ENCODE measurements at places on chromosomes 5 and 9. TPM values are rescaled to one million over a fixed set of nuclear protein-coding genes. Genes with fewer than 3 reads are reported as not detected.

- no peak overlapping the region for H3K4me3 ChIP-seq
- no peaks in the 10 kb centered on the region for H3K4me1 ChIP-seq
- no peaks in the 10 kb centered on the region for H3K36me3 ChIP-seq
- no peak for DNase-seq
Measured at GRCh38 chr9:21160178-21160577, 6.3 kb downstream of the IFNA21 start.

- no peak for DNase-seq
- H3K27me3 ChIP-seq: no peaks in the 10 kb centered on the region
- H3K4me3 ChIP-seq: no peak overlapping the region
- H3K4me1 ChIP-seq: no peaks in the 10 kb centered on the region
- no peaks in the 10 kb centered on the region for H3K36me3 ChIP-seq
Measured at GRCh38 chr5:31106691-31107090, 86.8 kb upstream of the CDH6 start.

The RFESD gene
- 4.3 TPM for total RNA-seq

GRCh38 chr9:78097541-78097940, 65.9 kb upstream of the GNAQ start:
- no peak overlapping the region for H3K27ac ChIP-seq
- no peak overlapping the region for H3K4me3 ChIP-seq
- H3K36me3 ChIP-seq: no peaks in the 10 kb centered on the region
- no peaks in the 10 kb centered on the region for H3K4me1 ChIP-seq
- no peaks in the 10 kb centered on the region for H3K27me3 ChIP-seq

GRCh38 chr9:105157171-105157583, 87.3 kb upstream of the SLC44A1 start:
- H3K36me3 ChIP-seq: no peaks in the 10 kb centered on the region
- no peak overlapping the region for H3K27ac ChIP-seq
- H3K27me3 ChIP-seq: no peaks in the 10 kb centered on the region
- H3K4me1 ChIP-seq: peaks cover 13% of the 10 kb centered on the region

DNA sequence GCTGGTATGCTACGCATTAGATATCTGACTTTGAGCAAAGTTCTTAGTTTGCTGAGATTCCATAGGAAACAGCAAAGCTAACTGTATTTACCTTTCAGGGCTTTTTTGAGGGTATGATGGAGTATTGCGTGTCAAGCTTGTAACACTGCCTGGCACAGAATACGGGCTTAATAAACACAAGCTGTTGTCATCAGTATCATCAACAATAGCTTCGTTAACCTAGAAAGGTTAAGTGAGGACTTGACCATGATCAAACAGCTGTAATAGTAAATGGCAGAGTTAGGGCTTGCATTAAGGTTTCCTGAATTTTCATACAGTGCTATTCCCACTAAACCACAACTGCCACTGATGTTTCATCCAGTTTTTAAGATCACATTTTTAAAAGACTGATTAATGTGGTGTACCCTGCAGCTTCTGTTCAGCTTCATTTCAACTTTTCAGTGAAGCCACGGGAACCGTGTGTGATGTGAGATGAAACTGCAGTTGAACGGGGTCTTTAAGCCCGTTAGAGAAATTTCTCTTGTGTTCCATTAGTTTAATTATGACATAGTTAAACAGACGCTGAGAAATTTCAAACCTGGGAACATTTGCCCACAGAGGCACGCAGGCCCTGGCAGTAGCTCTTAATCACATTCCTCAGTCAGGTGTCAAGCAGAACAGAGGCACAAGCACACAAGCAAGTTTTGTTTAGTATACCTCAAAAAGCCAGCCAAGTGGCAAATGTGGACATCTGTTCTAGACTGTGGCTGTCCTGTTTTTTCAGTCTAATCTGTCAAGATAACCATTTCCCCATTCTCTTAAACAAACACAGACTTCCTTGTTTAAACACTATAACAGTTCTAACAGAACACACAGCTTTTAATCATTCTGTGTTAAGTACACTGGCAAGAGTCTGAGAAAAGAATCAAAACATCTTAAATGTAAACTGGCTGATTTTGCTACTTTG, 147.1 kb downstream of the ZNF608 start:
- H3K4me1 ChIP-seq: peaks cover 19% of the 10 kb centered on the region
- DNase-seq: no peak
- H3K4me3 ChIP-seq: no peak overlapping the region
- H3K27ac ChIP-seq: no peak overlapping the region
- no peaks in the 10 kb centered on the region for H3K36me3 ChIP-seq

DNA sequence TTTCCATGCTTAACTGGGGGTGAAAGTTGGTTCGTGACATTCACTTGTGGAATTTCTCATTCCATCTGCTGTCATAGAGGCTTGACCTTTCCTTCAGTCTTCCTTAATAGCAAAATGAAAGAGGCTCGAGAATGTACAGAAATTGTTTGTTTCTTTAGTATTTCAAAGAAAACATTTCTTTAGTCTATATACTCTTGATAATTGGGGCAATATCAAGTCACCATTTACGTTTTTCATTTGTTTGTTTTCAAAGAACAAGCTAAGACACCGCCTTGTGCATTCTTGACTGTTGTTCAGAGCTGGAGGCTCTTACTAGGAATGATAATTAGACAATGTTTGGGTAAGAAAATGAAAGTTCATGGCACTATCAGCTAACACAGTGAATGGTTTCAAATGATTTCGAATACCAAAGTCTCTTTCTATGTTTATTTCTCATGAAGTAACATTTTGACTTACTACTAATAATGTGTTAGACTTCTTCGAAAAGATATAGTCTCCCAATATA, 835.4 kb downstream of the SEMA5A start:
- H3K4me1 ChIP-seq: no peaks in the 10 kb centered on the region
- no peaks in the 10 kb centered on the region for H3K27me3 ChIP-seq
- H3K36me3 ChIP-seq: no peaks in the 10 kb centered on the region
- H3K4me3 ChIP-seq: no peak overlapping the region

DNA sequence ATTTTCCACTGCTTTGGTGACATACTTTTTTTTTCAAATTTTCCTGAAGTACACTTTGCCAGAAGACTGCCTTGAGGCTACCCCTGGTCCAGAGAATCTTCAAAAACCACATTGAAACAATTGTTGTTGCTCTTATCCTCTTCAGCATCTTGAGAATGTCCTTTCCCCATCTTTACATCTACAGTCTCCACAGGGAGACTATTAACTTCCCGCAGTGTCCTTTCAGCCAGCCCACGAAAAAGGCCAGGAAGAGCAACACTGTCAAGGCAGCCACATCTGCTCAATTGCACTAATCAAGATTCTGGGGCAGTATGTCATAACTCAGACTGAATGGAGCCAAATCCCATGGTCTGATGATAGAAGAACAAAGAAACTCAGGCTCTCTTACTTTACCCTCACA, 148.3 kb downstream of the ENC1 start:
- no peak overlapping the region for H3K27ac ChIP-seq
- H3K4me1 ChIP-seq: no peaks in the 10 kb centered on the region
- H3K27me3 ChIP-seq: no peaks in the 10 kb centered on the region
- no peak for DNase-seq
- no peaks in the 10 kb centered on the region for H3K36me3 ChIP-seq

DNA sequence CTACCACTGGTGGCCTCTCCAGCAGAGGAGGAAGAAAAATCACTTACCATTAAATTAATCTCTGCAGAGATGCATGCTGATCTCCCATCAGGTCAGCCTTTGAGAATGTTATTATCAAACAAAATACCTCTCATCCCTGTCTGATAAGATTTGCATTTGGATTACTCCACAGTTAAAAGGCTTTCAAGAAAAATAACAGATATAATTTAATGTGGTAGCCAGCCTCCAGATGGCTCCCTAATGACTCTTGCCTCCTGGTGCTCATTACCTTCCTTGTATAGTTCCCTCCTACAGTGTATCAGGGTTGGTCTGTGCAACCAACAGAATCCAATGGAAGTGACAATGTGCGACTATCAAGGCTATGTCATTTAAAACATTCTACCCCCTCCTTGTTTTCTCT, 63.6 kb upstream of the TNPO1 start:
- H3K27ac ChIP-seq: no peak overlapping the region
- H3K27me3 ChIP-seq: no peaks in the 10 kb centered on the region
- H3K4me1 ChIP-seq: no peaks in the 10 kb centered on the region
- H3K4me3 ChIP-seq: no peak overlapping the region
- DNase-seq: no peak

The IQGAP2 gene
- total RNA-seq: 12.2 TPM

- peak overlapping the region; percentile 59 for H3K27ac ChIP-seq
- H3K27me3 ChIP-seq: no peaks in the 10 kb centered on the region
- DNase-seq: no peak
- no peak overlapping the region for H3K4me3 ChIP-seq
- H3K4me1 ChIP-seq: peaks cover 19% of the 10 kb centered on the region
Measured at GRCh38 chr5:14659821-14660607, 4.5 kb upstream of the OTULIN start.

The NAIP gene
- total RNA-seq: 18.1 TPM

- peak overlapping the region; percentile 77 for H3K27ac ChIP-seq
- peak overlapping the region; percentile 57 for H3K4me3 ChIP-seq
- H3K4me1 ChIP-seq: peaks cover 27% of the 10 kb centered on the region
- H3K36me3 ChIP-seq: no peaks in the 10 kb centered on the region
- no peak for DNase-seq
Measured at GRCh38 chr9:32525709-32526030, 326 bp downstream of the RIGI start.

GRCh38 chr5:5387777-5388176, 34.7 kb upstream of the ICE1 start:
- H3K27me3 ChIP-seq: no peaks in the 10 kb centered on the region
- H3K4me3 ChIP-seq: no peak overlapping the region
- H3K36me3 ChIP-seq: no peaks in the 10 kb centered on the region
- H3K4me1 ChIP-seq: no peaks in the 10 kb centered on the region
- H3K27ac ChIP-seq: no peak overlapping the region
- DNase-seq: no peak

The ANKRD18B gene
- 21.3 TPM for total RNA-seq

DNA sequence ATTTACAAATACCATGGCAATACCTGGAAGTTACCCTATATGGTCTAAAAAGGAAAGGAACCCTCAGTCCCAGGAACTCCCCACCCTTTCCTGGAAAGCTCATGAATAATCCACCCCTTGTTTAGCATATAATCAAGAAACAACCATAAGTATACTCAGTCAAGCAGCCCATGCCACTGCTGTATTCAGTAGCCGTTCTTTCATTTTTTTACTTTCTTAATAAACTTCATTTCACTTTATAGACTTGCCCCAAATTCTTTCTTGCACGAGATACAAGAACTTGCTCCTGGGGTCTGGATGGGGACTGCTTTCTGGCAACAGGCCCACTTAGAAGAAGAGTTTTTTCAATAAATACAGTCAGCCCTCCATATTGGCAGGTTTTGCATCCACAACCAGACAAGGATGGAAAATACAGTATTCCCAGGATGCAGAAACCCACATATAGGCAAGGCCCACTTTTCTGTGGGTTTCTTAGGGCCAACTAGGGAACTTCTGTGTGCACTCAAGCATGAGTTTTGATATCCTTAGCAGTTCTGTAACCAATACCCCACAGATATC, 2.8 kb upstream of the TBCA start:
- H3K36me3 ChIP-seq: no peaks in the 10 kb centered on the region
- no peak overlapping the region for H3K4me3 ChIP-seq
- H3K4me1 ChIP-seq: peaks cover 21% of the 10 kb centered on the region
- no peak for DNase-seq

Measured in suprapubic skin (tissue), 4 donors.